ENCODE measurements at places on chromosomes 7 and 10.

DNA sequence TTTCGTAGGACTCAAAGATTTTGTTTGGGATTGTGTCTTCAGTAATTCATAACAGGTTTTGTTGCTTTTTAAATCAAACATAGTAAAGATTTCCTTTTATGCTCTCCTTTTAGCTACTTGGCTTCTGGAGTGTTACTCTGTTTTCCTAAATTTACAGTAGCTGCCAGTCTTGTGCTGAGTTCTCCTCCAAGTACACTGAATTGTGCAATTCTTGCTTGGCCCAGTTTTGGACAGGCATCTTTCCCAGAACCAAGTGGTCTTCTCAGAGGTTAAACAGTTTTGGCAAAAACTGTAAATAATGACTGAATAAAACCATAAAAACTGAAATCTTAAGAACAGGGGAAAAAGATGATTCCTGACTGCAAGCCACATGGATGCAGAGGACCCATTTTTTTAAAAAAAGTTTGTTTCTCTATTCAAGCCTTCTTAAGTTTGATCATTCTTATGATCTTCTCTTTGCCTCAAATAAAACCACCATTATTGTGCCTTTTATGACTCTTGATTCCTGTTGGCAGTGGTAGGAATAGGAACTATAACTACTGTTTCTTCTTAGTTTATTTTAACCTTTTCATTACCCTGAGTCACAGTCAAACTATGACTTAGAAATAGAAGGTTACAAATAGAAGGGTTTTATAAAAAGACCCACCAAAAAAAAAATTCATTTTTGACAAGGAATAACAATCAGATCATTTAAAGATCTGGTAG, 88.0 kb downstream of the MDFIC start:
- DNase-seq = no peak

- DNase-seq = no peak
Observed at GRCh38 chr7:148727501-148728278, 29.0 kb downstream of the CUL1 start.

GRCh38 chr7:4260867-4261600, 421.1 kb upstream of the FOXK1 start:
- DNase-seq = no peak

DNA sequence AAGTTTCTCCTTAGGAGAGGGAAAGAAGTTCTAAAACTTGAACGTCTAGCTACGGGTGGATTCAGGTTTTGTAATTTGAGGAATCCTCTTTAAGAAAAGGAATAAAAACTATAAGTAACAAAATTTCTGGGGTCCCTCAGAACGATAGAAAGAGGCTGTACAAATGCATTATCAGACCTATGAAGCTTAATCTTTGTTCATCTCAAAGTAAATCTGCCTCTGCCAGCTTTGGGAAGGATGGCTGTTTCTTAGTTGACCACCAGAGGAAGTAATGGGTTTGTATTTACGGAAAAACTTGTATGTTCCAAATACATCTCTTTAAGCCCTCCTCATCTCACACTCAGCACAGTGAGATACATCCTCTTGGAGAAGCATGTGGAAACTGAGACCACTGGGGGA, 864 bp downstream of the PSTK start:
- no peak for DNase-seq

DNA sequence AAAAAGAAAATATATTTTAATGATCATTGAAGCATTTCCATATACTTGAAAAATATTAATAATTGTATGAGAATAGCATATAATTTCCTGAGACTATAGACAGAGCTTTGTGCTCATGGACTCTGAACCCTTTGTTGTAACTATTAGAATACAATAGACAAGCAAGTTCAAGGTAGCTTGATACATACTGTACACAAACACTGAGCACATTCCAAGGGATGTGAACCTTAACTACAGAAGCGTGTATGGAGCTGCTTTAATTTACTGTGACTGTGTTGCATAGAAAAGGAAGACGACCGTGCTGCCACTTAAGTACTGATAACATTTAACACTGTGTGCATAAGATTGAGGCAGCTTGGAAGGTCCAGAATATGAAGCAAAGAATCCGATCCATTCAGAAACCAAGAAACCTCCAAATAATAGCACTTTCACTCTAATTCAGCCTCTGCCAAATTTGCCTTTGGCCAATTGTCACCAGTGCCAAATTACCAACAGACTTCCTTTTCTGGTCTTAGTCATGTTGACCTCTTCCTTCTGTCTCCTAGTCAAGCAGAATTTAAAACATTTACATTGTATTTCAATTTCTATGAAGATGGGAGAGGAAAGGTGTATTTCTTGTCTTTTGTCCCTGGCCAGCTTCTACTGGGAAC, 566.1 kb upstream of the GALNT17 start:
- DNase-seq = no peak

DNA sequence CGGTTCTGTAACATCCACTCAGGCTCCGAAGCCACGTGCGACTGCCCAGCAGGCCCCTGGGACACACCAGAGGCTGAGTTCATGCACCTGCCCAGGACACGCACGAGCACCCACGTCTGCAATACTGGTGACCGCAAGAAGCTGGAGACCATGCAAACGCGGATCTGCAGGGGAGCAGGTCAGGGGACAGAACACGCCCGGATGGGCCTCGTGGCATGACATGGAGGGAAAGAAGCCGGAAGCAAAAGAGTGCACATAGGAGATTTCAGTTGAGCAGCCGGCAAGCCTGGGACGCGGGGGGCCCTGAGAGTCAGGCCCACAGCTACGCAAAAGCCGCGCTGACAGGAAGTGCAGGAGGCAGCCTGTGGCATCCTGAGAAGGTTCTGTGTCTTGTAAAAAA, 73.7 kb downstream of the FOXL3 start:
- no peak for DNase-seq

DNA sequence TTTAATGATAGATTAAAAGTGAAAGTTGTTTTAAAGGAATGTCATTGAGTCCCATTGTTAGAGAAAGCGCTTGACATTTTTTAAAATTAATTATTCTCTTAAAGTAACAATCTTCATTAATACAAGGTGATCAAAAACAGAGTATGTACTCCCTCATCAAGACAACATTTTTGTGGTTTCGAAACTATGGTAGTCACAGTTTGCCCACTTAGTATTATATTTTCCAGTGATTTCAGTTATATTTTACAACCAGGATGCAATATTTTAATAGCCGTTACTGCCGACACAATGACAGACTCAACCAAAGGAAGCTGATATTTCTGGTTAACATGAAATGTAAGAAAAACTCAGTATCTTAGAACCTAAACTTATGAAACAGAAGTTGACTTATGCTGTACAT, 31.3 kb downstream of the MKX start:
- no peak for DNase-seq

DNA sequence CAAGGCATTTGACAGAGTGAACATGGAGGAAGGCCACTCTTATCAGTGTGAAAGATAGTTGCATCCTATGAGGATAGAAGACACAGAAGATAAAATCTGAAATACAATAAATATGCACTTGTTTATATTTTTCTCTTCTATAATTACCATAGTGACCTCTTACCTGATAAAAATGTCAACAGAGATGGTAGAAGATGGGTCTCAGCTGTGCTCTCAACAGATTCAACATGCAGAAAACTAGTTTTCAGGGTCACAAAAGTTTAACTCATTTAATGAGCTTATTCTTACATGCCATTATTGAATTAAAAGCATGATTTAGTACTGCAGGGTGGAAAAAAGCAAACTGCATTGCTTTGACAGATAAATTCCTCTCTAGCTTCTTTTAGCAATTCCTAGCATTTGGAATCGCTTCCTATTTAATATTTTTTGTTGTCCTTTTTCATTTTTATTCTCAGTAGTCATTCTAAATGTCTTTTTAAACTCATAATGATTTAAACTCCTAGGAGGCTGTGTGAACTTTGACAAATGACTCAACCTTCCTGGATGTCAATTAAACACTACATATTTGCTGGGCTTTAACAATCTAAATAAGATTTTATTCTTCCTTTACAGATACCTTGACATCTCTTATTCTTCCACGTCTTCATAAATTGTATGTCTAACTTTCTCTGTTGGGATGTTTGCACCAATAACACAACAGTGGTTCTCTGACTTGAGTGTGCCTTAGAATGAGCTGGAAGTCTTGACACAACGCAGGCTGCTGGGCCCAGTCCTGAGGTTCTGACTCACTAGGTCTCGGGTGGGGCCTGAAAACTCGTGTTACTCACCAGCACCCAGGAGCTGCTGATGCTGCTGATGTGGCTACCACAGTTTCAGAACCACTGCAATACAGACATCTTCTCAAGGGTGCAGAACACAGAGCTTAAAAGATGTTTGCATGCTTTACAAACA, 565.5 kb upstream of the IGFBP3 start:
- DNase-seq = no peak

DNA sequence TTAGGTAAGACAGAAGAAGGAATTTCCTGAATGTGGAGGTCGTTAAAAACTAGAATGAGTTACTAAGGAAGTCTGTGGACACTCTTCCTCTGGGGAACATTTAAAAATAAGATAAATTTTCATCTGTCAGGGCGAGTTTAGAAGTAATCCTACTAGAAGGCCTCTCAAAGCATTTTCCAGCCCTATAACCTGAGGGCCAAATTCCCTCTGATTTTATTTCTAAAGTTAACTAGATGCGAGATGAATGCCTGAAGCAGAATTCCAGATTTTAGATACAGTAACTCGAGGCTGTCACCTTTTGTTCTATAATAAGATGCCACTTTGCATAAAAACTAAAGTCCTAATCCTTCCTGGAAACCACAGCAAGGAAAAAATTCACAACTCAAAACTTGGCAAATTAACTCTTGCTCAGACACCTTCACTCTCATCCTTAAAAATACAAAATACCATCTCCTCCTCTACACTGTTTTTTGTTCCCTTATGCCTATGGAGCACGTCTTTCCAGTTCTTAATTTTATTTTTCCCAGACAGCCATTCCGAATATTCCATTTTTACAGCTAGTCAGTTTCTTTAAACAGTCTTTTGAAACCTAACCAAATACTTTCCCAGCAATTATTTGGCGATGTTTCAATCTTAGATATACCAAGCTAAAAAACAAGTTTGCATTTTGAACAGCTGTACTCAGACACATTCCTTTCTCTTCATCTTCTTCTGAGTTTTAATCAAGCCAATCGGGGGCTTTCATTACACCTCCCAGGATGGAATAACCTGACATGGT, 420.7 kb upstream of the NFE2L3 start:
- no peak for DNase-seq

DNA sequence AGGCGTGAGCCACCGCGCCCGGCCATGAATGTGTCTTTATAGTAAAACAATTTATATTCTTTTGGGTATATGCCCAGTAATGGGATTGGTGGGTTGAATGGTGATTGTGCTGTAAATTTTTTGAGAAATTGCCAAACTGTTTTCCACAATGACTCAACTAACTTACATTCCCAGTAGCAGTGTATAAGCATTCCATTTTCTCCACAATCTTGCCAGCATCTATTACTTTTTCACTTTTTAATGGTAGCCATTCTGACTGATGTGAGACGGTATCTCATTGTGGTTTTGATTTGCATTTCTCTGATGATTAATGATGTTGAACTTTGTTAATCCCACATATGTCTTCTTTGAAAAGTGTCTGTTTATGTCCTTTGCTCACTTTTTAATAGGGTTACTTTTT, 1187.9 kb downstream of the XPNPEP1 start:
- no peak for DNase-seq

GRCh38 chr7:94031865-94032264, 27.7 kb upstream of the BET1 start:
- DNase-seq = no peak

DNA sequence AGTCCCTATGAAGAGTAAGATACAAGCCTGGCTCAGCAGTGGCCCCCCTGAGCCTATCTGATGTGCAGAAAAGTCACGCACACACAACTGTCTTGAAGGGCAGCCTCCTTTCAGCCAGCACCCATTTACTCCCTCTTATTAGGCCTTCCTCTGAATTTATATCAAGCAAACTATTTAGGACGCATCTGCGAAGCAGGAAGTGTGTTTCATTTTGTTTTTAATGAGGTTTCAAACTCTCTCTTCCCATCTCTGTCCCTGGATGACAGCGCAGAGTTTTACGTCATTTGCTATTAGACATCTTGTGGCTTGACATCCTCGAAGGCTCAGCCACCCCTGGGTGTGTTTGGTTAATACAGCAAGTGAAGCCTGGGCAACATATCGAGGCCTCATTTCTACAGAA, 79.5 kb downstream of the CUX1 start:
- DNase-seq = no peak

- DNase-seq = no peak
Observed at GRCh38 chr10:114362826-114363355, 41.4 kb downstream of the AFAP1L2 start.

- no peak for DNase-seq
Observed at GRCh38 chr7:38938001-38938485, 29.1 kb upstream of the VPS41 start.

- DNase-seq = no peak
Observed at GRCh38 chr10:114250716-114251115, 11.7 kb downstream of the VWA2 start.

DNA sequence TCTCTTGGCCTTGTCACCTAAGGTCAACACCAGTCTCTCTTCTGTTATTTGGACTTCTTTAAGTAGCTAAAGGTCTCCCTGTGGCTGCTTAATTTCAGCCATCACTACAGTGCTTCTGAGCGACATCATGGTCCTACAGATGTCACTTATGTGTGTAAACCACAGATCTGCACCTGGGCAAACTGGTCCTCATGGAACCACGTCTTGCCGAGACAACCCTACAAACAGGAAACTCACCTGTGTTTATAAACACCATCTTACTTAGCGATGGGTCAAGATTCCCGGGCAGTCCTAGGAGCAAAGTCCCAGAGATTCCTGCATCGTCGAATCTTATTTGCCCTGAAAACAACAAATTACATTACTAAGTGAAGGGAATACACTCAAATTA, 27.8 kb downstream of the KLF6 start:
- no peak for DNase-seq

- peak; percentile 17 for DNase-seq
Observed at GRCh38 chr7:75866489-75867389, 12.1 kb upstream of the RHBDD2 start.

- no peak for DNase-seq
Observed at GRCh38 chr10:96565774-96566173, 21.0 kb downstream of the TM9SF3 start.

- no peak for DNase-seq
Observed at GRCh38 chr7:7114575-7115291, 67.6 kb upstream of the C1GALT1 start.

- no peak for DNase-seq
Observed at GRCh38 chr10:114703377-114704107, 45.5 kb upstream of the ABLIM1 start.

DNA sequence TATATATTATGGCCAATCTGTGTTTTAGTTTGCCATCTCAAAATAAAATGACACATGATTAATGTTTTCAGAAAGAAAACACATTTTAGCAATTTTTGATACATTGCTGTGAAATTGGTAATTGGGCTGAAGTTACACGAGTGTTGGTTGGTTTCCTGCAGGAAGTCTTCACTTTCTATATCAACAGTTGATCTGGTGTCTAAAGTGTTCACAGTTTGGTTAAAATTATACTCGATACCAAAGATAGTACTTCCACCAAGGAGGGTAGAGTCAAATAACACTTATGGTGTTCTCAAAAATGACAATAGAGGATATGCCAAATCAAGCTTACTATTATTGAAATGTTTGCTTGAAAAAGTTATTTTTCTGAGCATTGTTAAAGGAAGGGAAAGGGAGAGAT, 120.3 kb upstream of the GLCCI1 start:
- DNase-seq = no peak

- no peak for DNase-seq
Observed at GRCh38 chr10:111872591-111872990, 311.0 kb downstream of the GPAM start.

GRCh38 chr10:70296406-70296899, 12.6 kb upstream of the NPFFR1 start:
- DNase-seq = no peak

Data from stimulated activated CD4-positive, alpha-beta T cell treated with anti-CD3 and anti-CD28 coated beads, Interleukin-12 subunit alpha, Interleukin-12 subunit beta, amount 100 ng/mL, for 4 hours (primary cell).